ENCODE measurements at places on chromosomes 13 and 19.

- no peak for DNase-seq
Measured at GRCh38 chr19:8469613-8470368, 25.0 kb downstream of the HNRNPM start.

GRCh38 chr13:113540523-113540922 lies 44.0 kb upstream of the TFDP1 start:
- DNase-seq = no peak

DNA sequence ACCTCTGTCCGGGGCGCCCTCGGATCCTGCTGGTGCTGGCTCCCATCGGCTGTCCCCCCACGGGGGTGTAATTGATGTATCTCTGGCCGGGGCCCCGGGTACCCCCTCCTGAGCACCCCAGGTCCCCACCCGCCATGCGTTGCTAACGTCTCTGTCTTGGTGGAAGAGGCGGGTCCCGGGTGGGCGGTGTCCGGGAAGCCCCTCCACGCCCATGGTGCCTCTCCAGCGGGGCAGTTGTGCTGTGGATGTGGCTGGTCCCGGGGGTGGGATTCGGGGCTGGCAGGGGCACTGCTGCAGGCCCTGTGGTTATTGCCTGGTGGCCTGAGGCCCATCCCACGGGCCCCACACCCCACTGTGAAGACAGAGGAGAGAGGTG lies 4.9 kb downstream of the DIRAS1 start:
- no peak for DNase-seq

DNA sequence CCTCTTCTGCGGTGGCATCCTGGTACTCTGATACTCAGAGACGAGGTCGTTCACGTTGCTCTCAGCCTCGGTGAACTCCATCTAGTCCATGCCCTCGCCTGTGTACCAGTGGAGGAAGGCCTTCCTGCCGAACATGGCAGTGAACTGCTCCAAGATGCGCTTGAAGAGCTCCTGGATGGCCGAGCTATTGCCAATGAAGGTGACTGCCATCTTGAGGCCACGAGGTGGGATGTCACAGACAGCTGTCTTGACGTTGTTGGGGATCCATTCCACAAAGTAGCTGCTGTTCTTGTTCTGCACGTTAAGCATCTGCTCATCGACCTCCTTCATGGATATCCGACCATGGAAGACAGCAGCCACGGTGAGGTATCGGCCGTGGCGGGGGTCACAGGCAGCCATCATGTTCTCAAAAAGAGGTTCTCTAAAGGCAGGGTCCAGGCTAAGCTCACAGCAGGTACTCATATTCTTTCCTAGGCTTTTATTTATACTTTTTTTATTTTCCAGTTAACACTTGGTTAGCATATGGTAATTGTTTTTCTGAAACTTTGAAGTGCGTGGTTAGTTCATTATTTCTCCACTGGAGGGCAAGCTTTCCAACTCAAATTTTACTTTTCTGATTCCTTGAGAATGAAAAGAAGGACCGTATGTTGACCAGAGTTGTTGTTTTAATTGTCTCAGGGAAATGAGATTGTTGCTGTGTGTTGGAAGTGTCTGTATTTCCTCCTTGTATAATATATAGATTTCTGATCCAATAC lies 72.4 kb upstream of the RGCC start:
- DNase-seq = no peak

- DNase-seq = no peak
Measured at GRCh38 chr13:49052813-49053212, 77.1 kb downstream of the FNDC3A start.

DNA sequence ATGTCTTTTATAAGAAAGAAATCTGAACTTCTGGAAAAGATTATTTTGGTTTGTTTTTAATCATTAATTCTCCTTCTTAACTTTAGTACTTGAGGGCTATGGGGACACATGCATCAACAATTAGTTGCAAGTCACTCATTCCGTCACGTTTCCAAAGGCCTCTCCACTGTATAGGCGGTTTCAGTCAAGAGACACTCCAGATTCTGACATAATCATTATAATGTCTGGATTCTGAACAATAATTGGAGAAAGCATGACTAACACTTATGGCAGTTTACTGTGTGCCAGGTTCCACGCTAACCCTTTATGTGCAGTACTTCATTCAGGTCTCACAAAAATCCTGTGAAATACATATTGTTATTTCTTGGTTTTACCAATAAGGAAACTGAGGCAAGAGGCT lies 71.9 kb downstream of the TNFRSF19 start:
- no peak for DNase-seq

GRCh38 chr13:32267836-32268439 lies 47.2 kb downstream of the ZAR1L start:
- peak; percentile 27 for DNase-seq

DNA sequence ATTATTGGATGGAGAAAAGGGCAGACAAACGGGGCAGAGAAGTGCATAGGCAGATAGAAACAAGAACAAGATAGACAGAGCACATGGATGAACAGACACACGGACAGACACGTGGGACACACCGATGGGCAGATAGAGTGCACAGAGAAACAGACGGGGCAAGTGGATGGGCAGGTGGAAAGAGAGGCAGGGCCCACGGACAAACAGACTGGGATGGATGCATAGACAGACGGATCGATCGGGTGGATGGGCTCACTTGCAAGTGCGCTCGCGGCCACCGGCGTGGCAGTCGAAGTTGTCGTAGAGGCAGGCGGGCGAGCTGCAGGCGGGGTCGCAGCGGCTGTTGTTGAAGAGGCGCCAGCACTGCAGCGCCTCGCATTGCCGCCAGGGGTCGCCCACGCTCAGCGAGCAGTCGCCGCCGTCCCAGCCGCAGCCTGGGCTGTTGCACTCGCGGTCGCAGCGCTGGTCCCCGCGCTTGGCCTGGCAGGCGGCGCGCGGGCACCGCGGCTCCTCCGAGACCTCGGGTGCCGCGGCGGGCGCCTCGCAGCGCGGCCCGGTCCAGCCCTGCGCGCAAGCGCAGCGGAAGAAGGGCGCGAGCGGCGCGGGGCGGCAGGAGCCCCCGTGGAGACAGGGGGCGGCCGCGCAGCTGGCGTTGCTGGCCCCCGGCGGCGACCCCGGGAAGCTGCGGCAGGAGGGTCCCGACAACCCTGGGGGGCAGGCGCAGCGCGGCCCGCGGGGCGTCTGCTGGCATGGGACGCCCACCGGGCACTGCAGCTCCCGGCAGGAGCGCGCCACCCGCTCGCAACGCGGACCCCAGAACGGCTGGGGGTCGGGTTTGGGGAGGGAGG lies 23.3 kb downstream of the NOTCH3 start:
- peak; percentile 86 for DNase-seq

- DNase-seq = no peak
Measured at GRCh38 chr13:110454956-110455355, 106.6 kb downstream of the RAB20 start.

All from progenitor cell of endocrine pancreas (in vitro differentiated cells).